ENCODE measurements at places on chromosomes 3 and 15.

DNA sequence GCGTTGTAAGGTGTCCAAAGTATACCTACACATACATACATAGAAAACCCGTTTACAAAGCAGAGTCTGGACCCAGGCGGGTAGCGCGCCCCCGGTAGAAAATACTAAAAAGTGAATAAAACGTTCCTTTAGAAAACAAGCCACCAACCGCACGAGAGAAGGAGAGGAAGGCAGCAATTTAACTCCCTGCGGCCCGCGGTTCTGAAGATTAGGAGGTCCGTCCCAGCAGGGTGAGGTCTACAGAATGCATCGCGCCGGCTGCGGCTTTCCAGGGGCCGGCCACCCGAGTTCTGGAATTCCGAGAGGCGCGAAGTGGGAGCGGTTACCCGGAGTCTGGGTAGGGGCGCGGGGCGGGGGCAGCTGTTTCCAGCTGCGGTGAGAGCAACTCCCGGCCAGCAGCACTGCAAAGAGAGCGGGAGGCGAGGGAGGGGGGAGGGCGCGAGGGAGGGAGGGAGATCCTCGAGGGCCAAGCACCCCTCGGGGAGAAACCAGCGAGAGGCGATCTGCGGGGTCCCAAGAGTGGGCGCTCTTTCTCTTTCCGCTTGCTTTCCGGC is 318.6 kb downstream of the FGF12 start:
- no peak for DNase-seq

DNA sequence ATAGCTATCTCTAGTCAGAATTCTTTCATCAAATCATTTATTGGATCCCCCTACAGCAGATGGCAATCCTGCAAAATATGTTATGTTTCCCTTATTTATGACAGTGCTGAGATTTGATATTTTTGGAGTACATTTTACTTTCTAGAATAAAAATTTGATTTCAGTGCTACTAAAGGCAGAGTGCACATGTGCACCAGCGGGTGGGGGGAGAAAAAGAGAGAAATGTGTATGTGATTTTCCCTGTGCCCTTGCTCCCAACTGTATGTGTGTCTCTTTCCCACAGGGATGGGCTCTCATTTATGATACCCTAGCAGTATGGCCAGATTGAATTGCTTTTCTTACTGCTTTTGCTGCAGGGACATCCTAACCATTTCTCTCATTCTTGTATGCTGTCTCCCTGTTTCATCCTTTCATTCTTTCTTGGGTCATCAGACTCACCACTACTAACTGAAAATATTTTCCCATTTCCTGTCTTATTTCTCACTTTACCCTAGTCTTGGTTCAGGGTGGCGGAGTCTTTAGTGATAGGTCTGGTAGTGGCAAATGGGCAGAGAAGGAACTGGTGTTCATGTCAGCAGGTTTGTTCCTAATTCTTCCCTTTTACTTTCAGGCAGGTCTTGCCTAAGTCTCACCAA is 140.7 kb downstream of the TCF12 start:
- DNase-seq: no peak

GRCh38 chr3:112958811-112959560 is 15.9 kb downstream of the CD200R1 start:
- DNase-seq: no peak

- no peak for DNase-seq
Measured at GRCh38 chr3:102790747-102791325, 356.0 kb downstream of the ZPLD1 start.

GRCh38 chr3:8455526-8456411 is 45.9 kb upstream of the LMCD1 start:
- DNase-seq: no peak

- DNase-seq: no peak
Measured at GRCh38 chr15:29686445-29687203, 135.6 kb downstream of the TJP1 start.

DNA sequence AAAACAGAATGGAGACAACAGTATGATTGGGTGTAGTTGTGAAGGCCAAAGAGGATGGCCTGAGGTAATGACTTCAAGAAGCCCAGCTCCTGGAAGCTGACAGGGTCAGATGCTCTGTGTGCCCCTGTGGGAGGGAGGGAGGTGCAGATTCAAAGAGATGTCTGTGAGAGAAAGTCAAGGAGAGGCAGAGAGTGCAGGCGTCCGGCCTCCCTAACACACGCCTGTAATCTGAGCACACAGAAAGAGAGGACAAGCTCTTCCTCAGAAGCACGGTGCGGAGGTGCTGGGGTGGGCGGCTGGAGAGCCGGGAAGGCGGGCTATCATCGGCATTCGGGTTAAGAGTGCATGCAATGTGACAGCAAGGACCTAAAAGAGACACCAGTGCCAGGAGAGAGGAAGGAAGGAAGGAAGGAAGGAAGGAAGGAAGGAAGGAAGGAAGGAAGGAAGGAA is 238.2 kb upstream of the HES1 start:
- DNase-seq: no peak

DNA sequence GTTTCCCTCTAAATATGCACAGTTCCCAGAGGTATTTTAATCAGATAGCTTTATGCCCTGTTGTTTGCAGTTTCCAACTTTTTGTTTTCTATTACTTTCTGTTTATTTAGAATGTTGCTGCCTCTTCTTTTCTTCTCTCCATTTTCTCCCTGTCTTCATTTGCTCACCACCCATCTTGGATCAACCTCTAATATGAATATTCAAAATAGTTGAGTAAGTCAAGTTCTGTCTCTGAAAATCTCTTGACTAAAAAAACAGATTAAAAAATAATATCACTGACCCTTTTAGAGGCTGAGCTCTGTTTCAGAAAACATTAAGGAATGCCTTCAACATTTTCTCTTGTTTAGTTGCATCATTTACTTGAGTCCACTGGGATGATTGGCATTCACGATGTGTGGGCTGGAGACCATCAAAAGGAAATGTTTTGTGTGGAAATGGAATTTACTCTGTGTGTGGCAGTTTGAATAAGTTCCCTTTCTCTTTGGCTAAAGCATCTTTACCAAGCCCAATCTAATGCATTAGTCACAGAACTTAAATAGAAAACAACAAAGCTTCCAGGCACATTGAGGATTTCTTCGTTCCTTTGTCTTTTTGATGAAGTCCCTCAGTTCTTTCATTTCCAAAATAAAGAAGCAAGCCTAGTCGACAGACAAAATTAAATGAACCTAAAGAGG is 633.9 kb upstream of the TGFBR2 start:
- no peak for DNase-seq

DNA sequence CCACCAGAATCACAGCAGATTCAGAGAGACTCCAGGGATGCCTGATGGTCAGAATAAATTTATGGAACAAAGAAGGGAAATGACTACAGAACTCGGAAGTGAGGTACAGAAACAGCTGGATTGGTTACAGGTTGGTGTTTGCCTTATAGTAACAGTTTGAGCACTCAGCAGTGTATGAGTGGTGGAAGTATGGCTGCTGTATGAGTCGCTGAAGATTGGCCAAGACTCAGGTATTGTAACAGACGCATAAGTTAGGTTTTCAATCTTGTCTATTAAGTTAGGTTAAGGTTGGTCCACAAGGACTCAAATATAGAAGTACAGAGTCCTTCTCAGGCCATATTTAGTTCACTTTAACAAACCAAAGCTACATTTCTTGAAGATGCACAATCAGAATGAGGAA is 33.1 kb downstream of the ATP13A5 start:
- DNase-seq: no peak

- no peak for DNase-seq
Measured at GRCh38 chr3:152555666-152556291, 279.2 kb upstream of the P2RY1 start.

DNA sequence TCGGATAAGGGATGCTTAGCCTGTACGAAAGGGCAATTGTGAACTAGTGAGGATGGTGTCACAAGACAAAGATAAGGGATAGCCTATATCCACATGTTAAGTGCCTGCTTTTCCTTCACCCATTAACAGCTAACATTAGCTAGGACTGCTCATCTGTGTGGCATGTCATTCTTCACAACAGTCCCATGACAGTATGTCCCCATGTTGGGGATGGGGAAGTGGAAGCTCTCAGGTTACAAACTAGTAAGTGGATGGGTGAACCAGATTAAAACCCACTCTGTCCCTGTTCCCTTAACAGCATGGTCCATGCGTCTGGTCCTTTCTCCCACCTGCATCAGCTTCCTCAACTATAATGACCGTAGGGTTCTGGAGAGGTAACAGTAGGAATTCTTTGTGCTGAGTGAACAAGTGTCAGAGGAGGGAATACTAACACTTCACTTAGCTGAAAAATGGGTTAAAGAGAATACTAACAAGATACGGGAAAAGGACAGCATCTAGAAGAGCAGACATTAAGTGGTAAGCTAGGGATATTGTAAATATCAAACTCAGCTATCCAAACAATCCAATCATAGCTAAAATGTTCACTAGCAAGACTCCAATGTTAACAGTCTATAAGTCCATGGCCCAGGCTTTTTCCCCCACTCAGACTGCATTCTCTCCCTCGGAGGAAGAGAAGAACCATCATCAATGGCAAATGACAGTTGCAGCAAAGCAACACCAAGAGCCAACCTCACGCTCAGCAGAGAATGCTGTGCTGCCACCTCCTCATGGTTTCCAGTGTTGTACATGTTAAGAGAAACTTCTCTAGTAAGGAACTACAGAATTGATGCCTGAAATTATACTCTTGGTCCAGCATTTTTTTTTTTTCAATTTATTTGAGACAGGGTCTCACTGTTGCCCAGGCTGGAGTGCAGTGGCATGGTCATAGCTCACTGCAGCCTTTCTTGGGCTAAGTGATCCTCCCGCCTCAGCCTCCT is 5.0 kb downstream of the RPLP1 start:
- DNase-seq: no peak

GRCh38 chr3:2599471-2599870 is 500.8 kb downstream of the CNTN4 start:
- DNase-seq: no peak

GRCh38 chr15:90859234-90860131 is 8.9 kb upstream of the FURIN start:
- DNase-seq: no peak

- no peak for DNase-seq
Measured at GRCh38 chr15:84715441-84716035, 401 bp downstream of the SEC11A start.

All from activated gamma-delta T cell treated with anti-CD3 and anti-CD28 coated beads, Interleukin-2, amount 50 U/mL, for 16 hours (primary cell).